ENCODE measurements at places on chromosomes 7 and 10.

- DNase-seq = no peak
These were observed 200.8 kb downstream of the CACNB2 start for GRCh38 chr10:18341055-18341454.

DNA sequence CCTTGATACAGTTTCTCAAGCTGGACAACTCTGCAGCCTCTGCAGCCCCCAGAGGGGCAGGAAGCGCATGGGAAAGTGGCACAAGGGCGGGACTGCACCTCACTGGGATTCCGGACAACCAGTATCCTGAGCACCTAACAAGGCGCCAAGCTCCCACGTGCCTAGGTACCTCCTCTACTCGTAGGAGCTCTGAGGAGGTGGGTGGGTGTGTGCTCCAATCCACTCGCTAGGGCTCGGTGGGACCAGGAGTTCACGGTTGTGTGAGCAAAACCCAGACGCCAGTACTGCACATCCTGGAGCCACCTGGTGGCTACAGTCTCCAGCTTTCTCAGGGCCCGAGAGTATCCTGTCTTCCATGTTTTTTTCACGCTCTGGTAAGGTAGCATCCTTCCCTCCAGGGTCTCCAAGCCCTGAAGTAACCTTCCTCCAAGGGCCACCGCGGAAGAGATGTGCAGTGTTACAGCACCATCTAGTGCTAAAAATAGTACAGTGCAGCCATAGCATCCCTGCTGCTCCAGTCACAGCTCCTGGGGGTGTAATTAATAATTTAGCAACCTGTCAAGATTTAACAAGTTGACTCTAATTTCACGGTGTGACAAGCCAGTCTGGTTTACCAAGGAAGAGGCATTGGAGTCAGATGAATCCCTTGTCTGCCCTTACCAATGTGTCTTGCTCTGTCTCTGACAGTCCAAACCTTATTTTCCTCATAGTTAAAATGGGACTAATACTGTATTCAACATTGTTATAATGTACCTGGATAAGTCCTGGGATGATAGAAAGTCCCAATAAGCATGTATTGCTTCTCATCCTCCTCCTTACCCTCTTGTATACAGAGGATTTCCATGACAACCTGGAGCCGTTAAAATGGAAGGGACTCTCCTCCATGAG, 70.4 kb downstream of the HERPUD2 start:
- DNase-seq = no peak

DNA sequence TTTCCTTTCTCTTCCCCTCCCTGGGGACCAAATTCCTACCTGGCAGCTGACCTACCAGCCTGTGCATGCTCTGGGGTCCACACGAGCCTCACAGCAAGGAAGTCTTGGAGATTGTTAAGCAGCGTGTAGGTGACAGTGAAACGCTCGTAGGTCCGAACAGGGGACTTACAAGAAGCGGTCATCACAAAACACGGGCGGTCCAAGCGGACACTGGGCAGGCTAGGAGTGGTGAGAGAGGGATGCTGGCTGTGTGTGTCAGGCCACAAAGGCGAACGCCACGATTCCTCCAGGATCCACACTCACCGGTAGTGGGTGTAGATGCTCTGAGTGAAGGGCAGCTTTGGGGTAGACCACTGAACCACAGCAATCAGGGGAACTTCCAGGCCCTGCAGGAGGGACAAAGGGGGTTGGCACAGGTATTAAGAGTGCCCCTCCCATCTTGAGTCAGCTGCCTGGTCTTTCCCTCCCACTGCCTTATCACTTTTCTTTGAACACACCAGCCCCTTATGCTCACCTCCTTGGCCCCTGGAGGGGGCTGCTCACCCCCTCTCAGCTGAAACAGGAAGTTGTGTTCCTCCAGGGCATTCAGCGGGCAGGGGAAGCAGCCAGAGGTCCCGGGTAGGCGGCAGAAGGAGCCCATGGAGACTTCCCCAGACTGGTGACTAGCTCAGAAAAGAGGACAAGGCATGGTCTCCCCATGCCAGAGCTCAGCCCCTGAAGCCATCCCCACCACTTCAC, 2.0 kb downstream of the TRAPPC14 start:
- DNase-seq = no peak

DNA sequence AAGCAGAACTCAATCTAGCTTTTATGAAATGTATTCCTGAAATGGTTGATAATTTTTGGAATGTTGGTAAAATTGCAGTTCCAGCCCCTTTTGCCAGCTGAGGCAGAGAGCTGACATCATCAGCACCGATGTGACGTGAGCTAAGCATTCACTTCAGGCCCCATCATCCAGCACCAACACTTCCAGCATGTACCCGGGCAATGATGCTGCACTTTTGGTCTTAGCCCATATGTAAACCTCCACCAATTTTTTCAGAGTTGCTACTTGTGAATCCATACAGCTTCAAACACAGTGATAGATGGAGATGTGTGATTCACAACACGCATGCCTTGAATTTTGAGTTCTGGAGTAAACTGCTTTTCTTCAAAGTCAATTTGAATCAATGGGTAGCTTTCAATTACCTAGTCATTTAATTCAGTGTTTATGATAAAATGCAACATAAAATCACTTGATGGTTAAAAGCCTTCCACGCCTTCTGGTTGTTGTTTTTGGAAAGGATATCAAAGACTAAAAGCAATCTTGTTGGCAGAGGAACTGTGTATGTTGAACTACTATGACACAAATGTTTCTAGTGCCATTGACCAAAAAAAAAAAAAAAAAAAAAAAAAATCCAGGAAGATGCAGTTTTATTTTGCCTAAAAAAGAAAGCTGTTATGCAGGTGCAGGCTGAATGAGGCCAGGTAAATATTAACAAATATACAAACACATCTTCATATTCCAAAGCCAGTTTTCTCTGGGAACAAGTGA, 73.9 kb downstream of the NRP1 start:
- DNase-seq = no peak

GRCh38 chr10:110265573-110266193, 39.0 kb downstream of the SMNDC1 start:
- no peak for DNase-seq

DNA sequence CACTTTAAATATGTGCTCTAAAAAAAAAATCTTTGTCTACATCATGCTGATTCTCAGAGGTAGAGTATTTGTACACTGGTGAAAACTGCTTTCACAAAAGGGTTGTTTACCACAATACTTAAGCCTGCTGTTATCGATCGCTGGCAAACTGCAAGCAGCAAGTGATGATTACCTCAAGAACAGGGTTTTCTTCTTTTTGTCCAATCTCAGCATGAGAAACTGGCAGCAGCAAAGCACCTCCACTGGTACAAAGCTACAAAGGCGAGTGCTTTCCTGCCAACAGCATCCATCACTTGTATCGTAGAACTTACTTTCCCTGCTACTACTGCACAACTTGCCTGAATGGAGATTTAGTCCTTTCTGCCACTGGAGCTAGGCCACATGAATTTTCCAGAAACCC, 276.5 kb downstream of the DGKB start:
- DNase-seq = no peak

- DNase-seq = no peak
These were observed 42.4 kb downstream of the PDK4 start for GRCh38 chr7:95553939-95554338.

- DNase-seq = no peak
These were observed 171.2 kb downstream of the REEP3 start for GRCh38 chr10:63692220-63692896.

GRCh38 chr7:107660381-107661080, at the start of gene SLC26A4:
SLC26A4 (plus strand) TSS chr7:107660828; CDS start chr7:107661642, 814 bp downstream.
- no peak for DNase-seq

DNA sequence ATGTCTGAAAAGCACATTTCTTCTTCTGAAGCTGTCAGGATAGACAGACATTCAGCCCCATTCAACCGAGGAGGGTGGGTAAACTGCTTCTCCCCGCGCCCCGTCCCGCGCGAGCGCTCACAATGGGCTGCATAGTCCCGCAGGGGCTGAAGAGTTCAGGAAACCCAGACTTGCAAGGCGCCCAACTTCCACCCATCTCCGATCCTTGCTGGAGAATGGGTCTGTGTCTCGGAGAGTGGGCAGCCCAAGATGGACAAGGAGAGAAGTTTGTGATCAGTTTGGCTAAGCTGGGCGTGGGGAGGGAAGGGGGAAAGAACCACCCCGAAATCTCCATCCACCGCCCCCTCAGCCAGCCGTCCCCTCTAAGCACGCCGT, 686 bp downstream of the AASS start:
- no peak for DNase-seq

DNA sequence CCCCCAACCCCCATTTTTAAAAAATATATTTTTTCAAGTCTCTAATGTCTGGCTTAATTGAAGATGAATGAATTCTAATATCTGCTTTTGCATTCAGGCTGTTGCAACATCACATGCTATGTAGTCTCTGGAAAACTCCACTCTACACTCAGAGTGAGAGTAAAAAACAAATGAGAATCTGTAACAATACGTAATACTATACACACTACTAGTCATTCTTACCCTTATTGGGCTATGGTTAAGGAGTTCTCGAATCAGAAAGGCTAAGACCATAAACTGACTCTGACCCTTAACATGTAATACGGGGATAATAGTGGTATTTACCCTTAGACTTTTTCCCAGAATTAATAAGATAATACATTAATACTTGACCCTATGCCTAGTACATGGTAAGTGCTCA, 42.9 kb upstream of the TMEM168 start:
- no peak for DNase-seq

DNA sequence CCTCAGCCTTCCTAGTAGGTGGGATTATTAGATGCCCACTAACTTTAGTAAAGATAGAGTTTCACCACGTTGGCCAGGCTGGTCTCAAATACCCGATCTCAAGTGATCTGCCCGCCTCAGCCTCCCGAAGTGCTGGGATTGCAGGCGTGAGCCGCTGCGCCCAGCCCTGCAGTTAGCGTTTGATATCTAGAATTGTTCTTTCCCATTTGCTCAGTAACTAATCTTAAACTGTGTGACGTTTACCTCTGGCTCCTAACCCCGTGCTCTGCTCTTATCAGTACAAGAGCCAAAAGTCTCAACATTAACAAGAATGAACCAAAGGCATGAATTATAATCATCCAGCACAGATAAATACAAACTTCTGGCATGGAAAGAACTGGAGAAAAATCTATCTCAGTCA, 47.4 kb downstream of the IGF2BP3 start:
- DNase-seq = no peak

DNA sequence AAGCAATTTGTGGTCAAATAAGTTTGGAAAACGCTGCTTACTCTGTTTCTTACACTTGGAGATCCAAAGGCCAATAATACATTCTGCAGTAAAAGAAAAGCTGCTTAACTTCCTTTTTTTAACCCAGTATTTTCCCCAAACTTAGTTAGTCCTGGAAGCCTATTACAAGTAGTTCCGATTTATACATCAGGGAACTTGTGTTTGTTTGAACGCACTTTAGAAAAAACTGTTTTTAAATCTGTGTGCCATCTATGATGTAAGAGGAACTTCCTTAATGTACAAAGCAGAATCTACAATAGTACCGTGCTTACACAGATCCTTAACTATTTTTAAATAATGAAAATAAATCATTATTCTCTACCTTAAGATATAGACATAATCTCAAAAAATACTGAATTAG, 23.0 kb downstream of the SFR1 start:
- no peak for DNase-seq

DNA sequence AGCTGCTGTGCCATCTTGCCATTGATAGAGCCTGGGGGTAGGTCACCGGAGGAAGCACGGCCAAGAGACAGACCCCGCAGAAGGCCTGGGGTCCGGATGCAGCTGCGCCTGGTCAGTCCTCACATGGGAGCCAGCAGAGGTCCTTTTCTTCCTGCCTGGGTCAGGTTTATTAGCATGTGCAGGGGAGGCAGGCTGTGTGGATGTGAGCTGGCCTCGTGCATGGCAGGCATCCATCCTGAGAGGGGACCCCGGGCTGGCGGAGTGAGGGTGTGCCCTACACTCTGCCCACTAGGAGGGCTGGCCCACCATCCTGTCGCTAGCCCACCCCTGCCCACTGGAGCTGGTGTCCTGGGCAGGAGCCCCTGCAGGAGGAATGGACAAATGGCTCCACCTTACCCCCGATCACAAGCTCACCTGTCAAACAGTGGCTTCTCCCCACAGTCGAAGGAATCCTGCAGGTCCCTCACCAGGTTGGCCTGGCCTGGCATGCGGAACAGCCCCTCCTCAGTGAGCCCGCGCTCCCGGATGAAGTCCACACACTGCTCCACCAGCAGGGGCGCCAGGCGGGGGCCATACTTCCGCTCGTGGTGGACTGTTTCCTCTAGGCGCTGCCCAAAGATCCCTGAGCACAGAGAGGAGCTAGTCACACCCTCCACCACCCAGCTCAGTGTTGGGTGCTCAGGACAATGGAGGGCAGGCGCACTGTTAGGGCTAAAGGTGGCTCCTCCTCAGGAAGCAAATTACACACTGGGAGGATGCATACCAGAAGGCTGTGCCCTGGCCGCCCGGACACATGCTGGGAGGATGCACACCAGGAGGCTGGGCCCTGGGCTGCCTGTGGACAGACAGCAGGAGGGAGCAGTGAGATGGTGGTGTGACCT, 145.4 kb downstream of the ARHGAP22 start:
- DNase-seq = no peak

GRCh38 chr10:121988361-121989324, at the start of gene TACC2:
TACC2 (plus strand) TSS chr10:121989163; CDS start chr10:122021982, 32,819 bp downstream.
- DNase-seq = no peak

- no peak for DNase-seq
These were observed 8.4 kb upstream of the LFNG start for GRCh38 chr7:2510909-2511768.

GRCh38 chr7:25894002-25894901, 257.7 kb upstream of the NFE2L3 start:
- DNase-seq = no peak

DNA sequence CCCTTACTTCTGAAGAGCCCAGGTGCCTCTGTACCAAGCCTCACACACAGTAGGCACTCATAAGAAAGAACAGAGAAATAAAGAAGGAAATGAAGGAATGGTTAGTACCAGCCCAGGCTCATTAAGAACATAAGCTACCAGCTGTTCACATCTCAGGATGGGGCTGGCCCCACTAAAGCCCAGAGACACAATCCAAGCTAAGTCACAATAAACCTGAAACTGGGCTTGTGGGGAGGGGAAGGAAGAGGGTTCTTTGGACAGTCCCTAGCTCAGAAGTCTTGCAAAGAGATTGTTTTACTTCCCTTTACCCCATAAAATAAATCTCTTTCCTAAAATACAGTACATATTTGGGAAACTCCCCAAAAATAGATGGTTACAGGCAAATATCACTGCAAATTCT, 24.3 kb downstream of the FBXW4 start:
- DNase-seq = no peak
